ENCODE measurements at places on chromosomes 2 and 18.

- no peak for DNase-seq
These were observed 215.4 kb downstream of the ZNF521 start for GRCh38 chr18:25136416-25137196.

- DNase-seq = no peak
These were observed 100.4 kb upstream of the YPEL5 start for GRCh38 chr2:30046396-30046795.

GRCh38 chr2:84717302-84717701 is 163.6 kb downstream of the TRABD2A start:
- no peak for DNase-seq

DNA sequence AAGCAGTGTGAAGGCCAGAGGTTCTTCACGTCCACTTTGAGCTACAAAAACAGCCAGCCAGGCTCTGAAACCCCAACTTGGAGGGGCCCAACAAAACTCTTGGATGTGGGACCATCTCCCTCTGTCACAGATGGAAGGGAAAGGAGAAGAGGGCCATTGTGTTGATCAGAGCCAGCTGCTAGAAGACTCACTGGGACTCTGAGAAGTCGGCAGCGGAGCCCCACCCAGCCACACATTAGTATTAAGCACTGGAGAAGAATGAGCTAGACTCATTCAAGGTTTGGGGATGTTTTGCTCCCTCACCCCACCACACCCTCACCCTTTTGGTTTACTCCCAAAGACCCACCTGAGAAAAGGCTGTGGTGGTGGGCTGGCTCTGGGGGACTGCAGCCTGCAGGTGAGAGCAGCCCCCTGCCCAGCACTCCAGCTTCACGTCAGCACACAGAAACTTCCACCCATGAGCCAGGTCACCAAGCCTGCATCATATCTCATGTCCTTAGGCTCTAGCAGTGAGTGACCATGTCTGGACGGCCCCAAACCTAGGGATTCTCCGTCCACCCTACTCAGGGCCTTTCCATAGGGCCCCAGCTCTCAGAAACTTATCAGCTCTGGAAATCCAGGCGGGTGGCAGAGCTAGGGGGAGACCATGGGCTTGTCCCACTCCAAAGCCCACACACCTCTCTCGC is 12.6 kb downstream of the TEX51 start:
- DNase-seq = no peak

DNA sequence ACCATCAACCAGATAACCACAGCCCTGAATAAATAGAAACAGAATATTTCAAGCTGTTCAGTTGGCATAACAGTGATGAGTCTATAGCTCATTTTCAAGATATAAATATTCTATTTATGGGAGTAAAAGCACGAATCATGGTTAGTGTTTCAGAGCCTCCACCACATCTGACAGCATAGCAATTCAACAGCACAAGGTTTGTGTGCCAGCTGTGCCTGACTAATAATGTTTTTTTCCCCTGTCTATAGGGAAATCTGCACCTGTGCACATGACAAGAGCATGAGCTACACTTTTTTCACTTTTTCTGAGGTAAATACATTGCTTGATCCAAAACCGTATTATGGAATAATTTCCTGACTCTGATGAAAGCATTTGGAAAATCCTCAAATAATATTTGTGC is 251.3 kb downstream of the RPIA start:
- DNase-seq = no peak

GRCh38 chr2:9196637-9197036 is 10.0 kb upstream of the ASAP2 start:
- DNase-seq = no peak

DNA sequence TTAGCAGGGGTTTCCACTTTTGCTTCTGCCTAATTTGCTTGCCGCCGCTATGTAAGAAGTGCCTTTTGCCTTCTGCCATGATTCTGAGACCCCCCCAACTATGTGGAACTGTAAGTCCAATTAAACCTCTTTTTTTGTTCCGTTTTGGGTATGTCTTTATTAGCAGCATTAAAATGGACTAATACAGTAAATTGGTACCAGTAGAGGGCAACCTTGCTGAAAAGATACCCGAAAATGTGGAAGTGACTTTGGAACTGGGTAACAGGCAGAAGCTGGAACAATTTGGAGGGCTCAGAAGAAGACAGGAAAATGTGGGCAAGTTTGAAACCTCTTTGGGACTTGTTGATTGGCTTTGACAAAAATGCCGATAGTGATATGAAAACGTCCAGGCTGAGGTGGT is 216.1 kb upstream of the FSIP2 start:
- no peak for DNase-seq

- DNase-seq = no peak
These were observed 91.8 kb upstream of the THUMPD2 start for GRCh38 chr2:39870871-39871270.

GRCh38 chr18:77346208-77346810 is 96.7 kb downstream of the GALR1 start:
- no peak for DNase-seq

DNA sequence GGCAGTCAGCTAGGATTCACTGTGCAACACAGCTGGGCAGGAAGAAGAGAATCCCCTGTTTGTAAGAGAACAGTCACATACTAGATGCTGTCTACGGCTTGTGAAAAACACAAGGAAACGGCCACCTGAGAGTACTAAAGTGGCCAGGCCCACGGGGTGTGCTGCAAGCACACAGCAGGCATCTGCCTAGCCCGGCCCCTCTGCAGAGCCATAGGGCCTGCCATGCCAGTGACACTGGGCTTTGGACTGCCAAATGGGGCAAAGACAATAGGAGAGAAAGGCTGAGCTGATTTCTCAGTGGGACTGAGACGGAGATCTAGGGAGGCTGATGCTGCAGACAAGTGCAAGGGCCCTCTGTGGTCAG is 10.3 kb downstream of the TUBB6 start:
- no peak for DNase-seq

DNA sequence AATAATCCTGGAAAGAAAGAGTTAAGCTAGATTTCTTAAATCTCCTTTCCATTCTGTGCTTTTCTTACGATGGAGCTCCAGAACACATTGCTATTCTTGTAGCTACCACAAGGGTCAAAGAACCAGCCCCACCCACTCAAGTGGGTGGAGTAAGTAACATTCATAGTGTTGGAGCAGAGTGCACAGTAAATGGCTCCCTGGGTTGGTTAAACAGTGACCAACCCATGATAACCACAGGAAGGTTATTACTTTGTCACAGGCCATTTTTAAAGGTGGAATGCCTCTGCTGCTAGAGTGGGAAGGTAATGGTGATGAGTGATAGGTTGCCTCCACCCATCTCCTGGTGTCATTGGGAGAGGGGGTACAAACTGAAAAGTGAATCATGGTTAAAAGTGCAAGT is 13.9 kb downstream of the ARPC2 start:
- no peak for DNase-seq

GRCh38 chr2:233407771-233408181 is 53.5 kb downstream of the DGKD start:
- DNase-seq = no peak

DNA sequence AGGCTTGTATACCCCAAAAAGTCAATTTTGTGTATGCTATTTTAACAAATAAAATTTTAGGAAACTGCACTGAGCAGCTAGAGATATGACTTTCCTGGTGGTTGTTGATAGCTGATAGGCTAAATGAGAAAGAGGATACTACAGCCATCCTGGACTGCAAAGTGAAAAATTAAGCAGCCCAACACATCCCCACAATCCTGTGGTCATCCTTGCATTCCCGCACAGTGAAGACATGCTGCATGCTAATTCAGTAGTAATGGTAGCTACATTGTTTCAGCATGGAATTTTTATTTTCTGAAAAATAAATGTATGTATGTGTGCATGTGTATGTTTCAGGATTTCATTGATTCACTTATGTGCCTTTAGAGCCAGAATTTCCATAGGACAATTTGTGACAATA is 124.2 kb upstream of the CCDC68 start:
- no peak for DNase-seq

GRCh38 chr18:59052965-59053820 is 86.5 kb upstream of the SEC11C start:
- DNase-seq = no peak

DNA sequence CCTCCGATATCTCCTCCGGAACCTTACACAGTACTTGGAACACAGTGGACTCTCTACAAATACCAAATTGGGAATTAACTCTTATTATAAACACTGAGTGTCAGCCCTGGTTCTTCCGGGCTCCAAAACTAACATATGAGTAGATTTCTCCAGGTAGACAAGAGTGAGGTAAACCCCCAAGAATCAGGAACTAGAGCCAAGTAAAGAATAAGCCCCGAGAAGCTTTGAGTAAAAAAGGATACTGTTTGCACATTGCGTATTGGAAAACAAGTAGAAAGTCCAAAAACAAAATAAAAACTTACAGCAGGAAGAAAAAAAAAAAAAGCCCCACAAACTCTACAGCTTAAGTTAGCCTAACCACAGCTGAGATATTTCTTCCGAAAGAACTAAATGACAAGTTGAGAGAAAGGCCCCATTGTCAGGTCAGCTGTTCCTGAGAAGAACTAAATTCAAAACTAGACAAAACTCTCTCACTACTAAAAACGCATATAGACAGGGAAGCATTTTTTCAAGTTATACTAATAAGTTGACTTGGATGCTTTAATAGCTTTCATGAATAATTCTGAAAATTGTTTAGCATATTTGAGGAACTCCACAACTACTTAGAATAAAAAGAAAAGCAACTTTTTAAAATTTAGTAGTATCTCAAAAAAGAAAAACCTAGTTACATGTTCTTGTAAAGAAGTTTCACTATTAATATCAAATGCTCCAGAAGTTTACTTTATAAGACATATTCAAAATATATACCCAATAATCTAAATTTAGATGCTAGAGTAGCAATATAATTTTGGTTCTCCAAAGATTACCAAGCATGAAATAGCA is 4.3 kb upstream of the HAAO start:
- DNase-seq = no peak

DNA sequence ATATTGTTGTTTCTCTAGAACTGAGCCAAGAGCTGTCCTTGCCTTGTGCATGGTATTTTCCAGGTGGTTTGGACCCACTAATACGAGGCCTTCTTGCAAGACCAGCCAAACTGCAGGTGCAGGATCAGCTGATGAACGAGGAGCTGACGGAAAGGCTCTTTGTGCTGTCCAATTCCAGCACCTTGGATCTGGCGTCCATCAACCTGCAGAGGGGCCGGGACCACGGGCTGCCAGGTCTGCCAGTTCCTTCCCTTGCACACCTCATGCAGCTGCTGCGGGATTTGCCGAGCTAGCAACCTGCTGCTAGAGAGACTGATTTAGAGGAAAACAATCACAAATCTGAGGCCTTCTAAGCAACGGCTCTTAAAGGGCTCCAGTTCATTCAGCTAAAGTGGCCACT is 74.5 kb downstream of the TPO start:
- DNase-seq = no peak

DNA sequence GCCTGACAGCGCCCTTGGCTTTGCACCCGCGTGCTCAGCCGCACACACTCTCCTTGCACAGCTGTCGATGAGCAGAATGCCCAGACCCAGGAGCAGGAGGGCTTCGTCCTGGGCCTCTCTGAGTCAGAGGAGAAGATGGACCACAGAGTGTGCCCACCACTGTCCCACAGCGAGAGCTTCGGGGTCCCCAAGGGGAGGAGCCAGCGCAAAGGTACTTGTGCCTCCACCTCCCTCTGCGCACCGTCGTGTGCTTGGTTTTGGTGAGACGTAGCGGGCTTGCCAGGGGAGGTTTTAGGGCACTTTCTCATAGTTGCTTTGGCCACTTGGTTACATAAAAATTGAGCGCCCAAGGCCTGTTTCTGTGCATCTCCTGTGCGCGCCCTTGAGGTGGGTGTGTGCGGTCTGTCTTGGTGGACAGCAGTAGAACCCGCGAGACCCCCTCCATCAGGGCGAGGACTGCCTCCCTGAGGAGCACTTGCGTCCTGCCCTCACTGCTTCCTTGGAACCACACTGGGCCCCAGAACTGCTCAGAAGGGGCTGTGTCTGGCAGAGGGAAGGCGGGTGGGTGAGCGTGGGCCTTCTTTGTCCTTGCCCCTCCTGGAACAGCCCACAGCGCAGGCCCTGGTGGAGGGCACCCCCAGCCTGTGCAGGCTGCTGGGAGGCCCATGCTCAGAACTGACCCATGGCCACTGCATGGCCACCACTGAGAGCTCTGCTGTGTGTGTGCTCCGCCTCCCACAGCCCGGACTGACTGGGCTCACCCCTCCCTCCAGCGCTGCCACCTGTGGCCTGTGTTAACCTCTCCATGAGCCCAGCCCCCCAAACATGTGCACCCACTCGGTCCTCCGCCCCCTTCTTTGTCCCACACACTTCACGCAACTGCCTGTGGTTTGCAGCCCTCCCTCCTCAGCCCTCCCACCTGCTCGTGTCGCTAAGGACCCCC is 95.9 kb downstream of the DGKD start:
- DNase-seq = no peak

DNA sequence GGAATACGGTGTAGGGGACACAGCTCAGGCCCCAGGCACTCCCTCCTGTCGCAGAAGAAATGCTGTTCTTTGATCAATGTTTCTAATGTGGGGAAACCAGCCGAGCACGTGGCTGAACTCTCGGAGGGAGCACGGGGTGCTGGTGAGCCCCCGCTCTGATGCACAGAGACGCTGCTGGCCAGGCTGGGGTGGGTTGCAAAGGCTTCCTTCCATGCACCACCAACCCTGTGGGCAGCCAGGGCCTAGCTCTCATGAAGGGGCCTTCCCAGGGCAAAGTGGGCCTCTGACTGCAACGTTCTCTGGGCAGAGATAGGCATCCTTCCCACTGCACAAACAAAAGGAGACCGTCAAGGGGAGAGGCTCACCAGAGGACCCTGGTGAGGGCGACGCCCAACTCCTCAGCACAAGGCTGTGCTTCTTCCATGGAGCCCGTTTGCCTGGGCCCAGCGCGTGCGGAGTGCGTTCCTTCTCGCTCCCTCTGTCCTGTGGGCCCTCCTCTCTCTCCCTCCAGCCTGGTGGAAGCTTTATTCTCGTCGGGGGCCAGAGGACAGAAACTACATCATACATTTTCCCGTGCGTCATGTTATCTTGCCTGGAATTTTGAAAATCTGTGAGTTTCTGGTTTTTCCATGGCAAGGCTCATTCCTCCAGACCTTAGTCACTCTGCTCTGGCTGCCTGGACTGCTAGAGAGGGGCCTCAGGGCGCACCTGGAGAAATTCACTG is 61.1 kb upstream of the SP3 start:
- no peak for DNase-seq

GRCh38 chr2:119679846-119680245 is 845 bp downstream of the TMEM177 start:
- DNase-seq = no peak

GRCh38 chr2:54531558-54531957 is 75.4 kb downstream of the SPTBN1 start:
- DNase-seq = no peak

DNA sequence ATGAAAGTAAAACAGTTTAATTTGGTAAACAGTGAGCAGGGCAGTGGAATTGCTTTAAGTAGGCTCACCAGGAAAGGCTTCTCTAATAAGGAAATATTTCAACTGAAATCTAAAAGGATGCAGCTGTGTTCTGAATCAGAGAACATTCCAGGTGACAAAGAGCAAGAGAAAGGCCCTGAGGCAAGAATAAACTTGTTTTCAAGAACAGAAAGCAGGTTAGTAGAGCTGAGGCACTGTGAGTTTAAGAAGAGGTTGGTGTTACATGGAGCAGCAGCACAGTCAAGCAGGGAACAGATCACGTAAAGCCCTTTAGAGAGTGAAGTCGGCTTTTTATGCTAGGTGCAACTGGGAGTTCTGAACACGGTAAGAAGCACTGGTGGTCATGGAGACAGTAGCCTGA is 57.0 kb upstream of the SCN1A start:
- DNase-seq = no peak

- DNase-seq = no peak
These were observed 57.3 kb upstream of the SULT1C3 start for GRCh38 chr2:108182489-108182888.

- no peak for DNase-seq
These were observed 49.7 kb upstream of the ABCA12 start for GRCh38 chr2:215188078-215188477.

- DNase-seq = no peak
These were observed 173.4 kb upstream of the SATB2 start for GRCh38 chr2:199631129-199631528.
